ENCODE measurements at places on chromosomes 1 and 21.

- no peak for DNase-seq
Measured at GRCh38 chr1:89631816-89632656, 884 bp upstream of the LRRC8C start.

DNA sequence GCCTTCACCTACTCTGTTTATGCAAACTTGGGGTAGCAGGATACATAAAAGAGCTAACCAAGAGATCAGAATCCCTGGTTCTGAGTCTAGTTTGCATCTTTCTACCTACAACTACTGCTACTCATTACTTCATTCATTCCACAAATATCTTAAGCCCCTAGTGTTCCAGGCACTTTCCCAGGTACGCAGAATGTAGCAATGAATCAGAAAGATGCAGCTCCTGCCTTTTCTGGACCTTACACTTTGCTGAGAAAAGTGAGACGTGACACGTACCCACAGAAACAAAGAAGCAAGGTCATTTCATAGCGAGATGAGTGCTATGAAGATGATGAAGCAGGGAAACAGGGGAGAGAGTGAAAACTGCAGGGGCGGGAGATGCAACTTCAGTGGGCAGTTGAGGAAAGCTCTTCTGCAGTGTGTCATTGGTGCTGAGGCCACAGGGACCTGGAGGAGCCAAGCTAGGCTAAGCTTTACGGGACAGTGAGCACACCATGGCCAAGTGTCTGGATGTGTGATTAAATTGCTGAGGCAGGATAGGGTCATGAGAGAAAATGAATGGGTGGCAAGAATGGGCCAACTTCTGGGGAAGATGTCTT, 167.9 kb downstream of the TNFSF18 start:
- DNase-seq = no peak

GRCh38 chr1:154157520-154158306, 2.8 kb upstream of the NUP210L start:
- peak; percentile 65 for DNase-seq

DNA sequence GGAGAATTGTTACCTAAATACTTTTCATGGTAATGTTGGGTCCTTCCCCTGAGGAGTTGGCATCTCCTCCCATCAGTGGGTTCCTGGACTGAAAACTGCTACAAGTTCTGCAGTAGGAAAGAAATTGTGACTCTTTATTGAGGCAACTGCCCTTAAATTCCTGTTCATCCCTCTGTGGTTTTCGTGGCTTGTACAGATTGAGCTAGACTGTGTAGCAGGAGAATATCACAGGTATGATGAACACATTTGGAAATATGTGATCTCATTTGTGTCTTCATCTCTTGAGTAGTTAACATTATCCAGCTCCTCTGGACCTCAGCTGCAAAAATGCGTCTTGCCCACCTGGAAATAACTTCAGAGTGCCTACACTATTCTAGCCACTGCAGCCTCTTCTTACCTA, 390.6 kb downstream of the PTPRC start:
- no peak for DNase-seq

- DNase-seq = no peak
Measured at GRCh38 chr21:42140196-42140934, 69.2 kb downstream of the UMODL1 start.

DNA sequence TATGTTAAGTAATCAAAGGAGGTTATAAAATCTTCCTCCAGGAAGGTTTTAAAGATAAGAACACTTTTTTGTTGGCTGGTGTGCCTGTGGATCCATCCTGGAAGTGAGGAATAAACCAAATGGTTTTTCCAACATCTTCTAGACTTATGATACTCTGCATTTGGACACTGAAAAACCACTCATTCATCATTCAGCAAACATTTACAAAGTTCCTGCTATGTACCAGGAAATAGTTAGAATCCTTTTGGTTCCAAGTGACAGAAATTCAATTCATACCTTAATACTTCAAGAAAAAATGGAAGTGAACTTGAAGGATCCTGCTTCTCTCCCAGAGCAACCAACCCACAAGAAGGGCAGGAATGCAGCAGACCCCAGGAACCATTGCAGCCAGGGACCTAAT, 39.6 kb upstream of the PIGC start:
- DNase-seq = no peak

DNA sequence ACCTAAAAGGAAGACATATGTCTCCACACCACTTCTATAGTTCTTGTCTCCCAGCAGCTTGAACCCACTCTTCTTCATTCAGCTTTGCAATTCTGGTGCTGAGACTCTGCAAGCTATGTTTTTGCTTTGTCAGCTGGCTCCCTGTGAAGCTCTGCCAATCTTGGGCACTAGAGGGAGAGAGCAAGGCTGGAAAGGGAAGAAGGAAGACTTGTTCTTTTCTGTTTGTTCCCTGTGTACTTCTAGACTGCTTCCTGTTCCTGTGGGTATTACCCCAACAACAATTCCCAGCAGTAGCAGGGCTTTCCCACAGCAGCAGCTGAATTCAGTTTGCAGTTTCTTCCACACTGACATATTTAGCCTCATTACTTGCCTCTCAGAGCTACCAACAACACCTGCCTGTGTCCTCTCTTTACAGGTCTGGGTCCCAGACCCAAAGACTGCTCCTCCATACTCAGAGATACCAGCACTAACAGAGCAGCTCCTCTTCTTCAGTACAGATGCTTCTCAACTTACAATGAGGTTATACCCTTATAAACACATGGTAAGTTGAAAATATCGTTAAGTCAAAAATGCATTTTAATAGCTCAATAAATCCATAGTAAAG, 275.2 kb upstream of the NEGR1 start:
- DNase-seq = no peak

DNA sequence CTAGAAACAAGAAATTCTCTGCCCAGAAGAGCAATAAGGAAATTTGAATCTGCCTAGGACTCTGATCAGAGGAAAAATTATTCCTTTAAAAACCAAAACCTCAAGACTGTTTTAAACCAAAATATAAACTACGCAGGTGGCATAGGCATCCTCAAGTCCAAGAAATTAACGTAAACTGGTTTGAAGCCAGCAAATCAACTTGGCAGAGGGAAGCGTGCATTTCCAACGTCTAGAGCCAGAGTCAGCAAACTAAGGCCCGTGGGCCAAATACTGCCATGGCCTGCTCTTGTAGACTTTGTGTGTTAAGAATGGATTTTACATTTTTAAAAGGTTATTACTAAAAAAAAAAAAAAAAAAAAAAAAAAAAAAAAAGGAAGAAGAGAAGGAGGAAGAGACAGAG, 67.8 kb upstream of the VTCN1 start:
- DNase-seq = no peak

DNA sequence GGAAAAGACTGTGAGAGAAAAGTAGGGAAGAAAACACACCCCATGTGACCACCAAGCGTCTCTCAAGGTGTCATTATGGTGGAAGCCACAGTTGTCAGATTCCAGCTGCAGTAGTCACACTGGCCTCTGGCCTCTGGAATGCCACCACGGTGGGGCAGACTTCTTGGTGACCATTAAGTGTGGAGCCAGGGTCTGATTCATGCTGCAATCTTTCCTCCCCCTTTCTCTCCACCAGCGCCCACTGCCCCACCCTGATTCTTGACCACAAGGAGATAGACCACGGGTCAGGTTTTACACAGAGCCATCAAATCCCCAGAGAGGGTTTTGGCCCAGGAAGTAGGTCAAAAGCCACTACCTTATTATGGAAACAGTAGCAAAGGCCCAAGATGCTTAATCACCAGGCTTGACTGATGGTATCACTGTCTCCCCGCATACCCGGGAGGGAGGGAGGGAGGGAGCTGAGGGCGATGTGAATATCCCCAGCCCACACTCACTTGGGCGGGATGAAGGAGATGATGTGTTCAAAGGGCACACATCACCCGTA, 52.7 kb upstream of the GRHL3 start:
- DNase-seq = no peak

- DNase-seq = no peak
Measured at GRCh38 chr1:2826736-2827292, 25.3 kb upstream of the TTC34 start.

DNA sequence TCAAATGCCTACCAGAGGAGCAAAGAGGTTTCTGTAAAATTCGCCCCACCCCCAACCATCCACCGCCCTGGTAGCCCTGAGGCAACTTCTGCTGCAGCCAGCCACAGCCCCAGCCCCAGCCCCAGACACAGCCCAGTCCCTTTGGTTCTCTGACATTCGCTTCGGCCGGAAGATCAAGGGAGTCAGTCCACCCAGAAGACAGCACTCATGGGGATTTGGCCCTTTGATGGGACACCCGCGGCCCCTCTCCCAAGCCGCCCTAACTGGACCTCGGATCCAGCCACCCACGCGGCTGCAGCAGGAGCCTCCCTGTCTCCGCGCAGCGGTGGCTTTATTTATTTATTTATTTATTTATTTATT, 3881.0 kb downstream of the SRGAP2C start:
- DNase-seq = no peak

- DNase-seq = no peak
Measured at GRCh38 chr1:151210830-151211229, 12.5 kb downstream of the PIP5K1A start.

- DNase-seq = no peak
Measured at GRCh38 chr1:240074908-240075307, 16.8 kb upstream of the FMN2 start.

DNA sequence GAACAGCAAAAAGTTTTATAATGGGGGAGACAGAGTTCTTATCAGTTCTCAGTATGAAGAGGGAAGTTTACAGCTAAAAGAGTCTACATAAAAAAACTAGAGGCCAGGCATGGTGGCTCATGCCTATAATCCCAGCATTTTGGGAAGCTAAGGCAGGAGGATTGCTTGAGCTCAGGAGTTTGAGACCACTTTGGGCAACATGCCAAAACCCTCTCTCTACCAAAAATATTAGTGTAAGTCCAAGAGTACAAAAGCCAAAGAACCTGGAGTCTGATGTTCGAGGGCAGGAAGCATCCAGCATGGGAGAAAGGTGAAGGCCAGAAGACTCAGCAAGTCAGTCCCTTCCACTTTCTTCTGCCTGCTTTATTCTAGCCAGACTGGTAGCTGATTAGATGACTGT, 35.0 kb upstream of the ROR1 start:
- DNase-seq = no peak

DNA sequence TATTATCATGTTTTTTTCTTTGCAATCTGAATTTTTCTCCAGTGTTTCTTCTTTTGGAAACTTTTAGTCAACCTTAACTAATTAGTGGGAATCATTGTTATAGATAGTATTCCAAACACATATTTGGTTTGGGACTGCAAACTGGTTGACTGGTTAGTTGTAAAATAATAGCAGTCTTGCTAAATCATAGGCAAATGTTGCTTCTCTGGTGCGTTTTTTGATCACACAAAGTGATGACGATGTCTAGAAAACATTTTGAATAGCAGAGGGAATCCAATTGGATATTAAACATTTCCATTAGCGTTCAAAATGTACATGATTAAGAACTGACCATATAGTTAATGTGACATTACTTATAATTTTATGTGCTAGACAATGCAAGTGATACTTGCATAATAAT, 4.5 kb downstream of the DNAJB4 start:
- no peak for DNase-seq

- DNase-seq = no peak
Measured at GRCh38 chr21:37753122-37753599, 163.1 kb downstream of the KCNJ6 start.

DNA sequence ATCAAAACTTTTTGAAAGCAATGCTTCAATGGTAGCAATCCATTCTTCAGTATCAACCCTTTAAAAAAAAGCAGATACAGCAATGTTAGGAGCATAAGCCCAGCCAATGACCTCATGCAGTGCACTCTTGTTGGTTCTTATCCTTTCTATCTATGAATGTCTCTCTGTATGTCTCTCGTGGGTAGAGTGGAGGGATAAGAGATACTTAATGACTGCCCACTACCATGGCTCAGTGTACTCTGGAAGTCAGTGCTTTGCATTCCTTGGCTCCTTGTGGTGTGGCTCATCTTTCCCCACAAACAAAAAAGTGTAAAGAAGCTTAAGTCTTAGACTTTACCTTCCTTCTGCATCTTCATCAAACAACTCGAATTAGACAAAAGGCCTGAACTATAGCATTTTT, 50.3 kb downstream of the PCSK9 start:
- DNase-seq = no peak

All from stimulated activated naive CD8-positive, alpha-beta T cell treated with anti-CD3 and anti-CD28 coated beads, Interleukin-15, Interleukin-2, amounts not matched to agents 100 U/mL and 50 U/mL, for 24 hours (primary cell).